ENCODE measurements at places on chromosomes 16 and 17.

- DNase-seq: no peak
Measured at GRCh38 chr16:88131256-88131655, 180.0 kb downstream of the BANP start.

- no peak for DNase-seq
Measured at GRCh38 chr17:67696347-67696746, 21.4 kb upstream of the NOL11 start.

GRCh38 chr17:61456061-61456681 lies 3.9 kb downstream of the TBX4 start:
- no peak for DNase-seq

DNA sequence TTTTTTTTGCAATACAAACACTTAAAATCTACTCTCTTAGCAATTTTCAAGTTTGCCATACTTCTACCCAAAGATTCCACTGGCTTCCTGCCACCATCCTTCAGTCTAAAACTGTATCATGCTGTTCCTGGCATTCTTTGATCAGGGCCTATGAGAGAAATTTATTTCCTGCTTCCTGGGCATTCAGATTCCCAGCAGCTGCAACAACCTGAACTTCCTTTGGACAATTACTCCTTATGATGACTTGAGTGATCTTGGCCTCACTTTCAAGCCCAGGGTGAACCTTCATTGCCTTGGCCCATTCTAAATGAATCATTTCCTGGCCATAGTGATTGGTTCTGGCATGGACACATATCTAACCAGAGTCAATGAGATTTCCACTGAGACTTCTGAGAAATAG lies 18.0 kb upstream of the MON1B start:
- DNase-seq: no peak

DNA sequence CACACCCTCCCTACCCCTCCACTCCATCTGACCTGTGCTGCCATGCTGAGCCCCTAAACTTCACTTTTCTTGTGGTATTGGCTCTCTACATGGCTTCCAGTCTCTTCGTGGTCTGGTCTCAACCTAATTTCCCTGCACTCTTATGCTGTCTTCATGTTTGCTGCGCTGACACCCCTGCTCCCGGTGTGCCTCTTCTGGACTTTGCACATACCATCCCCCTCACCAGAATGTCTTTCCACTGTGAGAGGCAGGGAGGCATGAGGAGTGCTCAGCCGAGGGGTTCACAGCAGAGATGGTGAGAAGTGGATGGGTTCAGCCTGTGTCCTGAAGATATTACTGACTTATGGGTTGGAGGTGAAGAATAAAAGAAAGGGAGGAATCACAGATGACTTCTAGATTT lies 2.5 kb downstream of the TNFSF12 start:
- no peak for DNase-seq
